ENCODE measurements at places on chromosomes 13 and 19. TPM values are rescaled to one million over a fixed set of nuclear protein-coding genes. Genes with fewer than 3 reads are reported as not detected.

Gene EDNRB
- total RNA-seq: not detected

Gene TLE6
- not detected for total RNA-seq

Gene CDC34
- total RNA-seq: 46.3 TPM

Gene ZNF223
- total RNA-seq: 0.15 TPM

Gene PABPC3
- 0.27 TPM for total RNA-seq

Gene PSPN
- total RNA-seq: 2.8 TPM

DNA sequence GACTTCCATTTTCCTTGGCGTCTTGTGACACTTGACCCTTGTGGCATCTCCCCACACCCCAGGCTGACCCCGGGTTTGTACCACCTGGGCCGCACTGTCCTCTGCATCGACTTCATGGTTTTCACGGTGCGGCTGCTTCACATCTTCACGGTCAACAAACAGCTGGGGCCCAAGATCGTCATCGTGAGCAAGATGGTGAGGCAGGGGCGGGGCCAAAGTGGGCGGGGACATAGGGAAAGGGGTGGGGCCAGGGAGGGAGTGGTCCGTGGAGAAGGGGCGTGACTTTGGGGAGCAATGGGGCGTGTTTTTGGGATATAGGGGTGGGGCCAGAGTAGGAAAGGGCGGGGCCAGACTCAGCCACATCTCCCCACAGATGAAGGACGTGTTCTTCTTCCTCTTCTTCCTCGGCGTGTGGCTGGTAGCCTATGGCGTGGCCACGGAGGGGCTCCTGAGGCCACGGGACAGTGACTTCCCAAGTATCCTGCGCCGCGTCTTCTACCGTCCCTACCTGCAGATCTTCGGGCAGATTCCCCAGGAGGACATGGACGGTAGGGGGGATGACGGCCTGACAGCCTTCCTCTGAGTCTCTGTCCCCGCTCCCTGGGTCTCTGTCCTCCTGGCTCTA, 42.8 kb downstream of the TRPM4 start:
- no peaks in the 10 kb centered on the region for H3K4me1 ChIP-seq
- H3K36me3 ChIP-seq: no peaks in the 10 kb centered on the region

GRCh38 chr19:6528544-6529121, 2.2 kb upstream of the TNFSF9 start:
- DNase-seq: no peak
- no peaks in the 10 kb centered on the region for H3K36me3 ChIP-seq
- H3K4me1 ChIP-seq: peaks cover 20% of the 10 kb centered on the region
- H3K27me3 ChIP-seq: no peaks in the 10 kb centered on the region
- H3K4me3 ChIP-seq: no peak overlapping the region
- H3K27ac ChIP-seq: no peak overlapping the region

DNA sequence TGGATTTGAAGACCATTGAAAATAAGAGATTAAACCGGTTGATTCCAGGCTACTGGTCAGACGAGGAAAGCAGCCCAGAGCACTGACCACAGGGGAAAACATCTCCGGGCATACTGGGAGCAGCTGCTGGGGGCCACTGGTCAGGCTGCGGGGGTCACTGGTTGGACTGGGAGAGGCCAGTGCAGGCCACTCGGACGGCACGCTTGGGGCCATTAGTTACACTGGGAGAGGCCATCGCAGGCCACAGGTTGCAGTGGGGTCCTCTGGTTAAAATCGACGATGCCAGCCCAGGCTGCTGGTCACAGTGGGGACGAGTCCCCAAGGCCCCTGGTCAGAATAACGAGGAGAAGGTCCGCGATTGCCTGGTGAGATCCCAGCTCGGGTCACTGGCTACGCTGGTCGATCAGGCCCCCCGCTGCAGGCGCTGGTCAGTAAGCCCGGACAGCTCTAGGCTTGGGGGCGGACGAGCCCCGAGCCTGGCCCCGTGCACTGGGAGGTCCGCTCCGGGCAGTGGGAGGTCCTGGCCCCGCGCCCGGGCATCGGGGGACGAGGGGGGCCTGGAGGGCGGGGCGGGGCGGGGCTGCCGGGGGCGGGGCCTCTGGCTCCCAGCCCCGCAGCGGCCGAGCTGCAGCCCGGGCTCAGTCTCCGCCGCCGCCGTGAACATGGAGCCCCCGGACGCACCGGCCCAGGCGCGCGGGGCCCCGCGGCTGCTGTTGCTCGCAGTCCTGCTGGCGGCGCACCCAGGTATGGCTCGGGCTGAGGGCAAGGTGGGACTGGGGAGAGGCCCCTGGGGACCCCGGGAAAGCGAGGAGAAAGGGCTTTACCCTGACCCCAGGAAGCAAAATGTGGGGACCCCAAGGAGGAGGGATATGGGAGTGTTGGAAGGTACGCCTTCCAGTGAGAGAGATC, at the start of gene BCAM:
BCAM (plus strand) TSS at position 641 of the 909 bp plus-strand sequence; CDS start at position 663, 22 bp downstream.
- no peaks in the 10 kb centered on the region for H3K36me3 ChIP-seq
- no peak for DNase-seq
- H3K27me3 ChIP-seq: peaks cover 4% of the 10 kb centered on the region
- no peak within 1 kb of the TSS for H3K27ac ChIP-seq

DNA sequence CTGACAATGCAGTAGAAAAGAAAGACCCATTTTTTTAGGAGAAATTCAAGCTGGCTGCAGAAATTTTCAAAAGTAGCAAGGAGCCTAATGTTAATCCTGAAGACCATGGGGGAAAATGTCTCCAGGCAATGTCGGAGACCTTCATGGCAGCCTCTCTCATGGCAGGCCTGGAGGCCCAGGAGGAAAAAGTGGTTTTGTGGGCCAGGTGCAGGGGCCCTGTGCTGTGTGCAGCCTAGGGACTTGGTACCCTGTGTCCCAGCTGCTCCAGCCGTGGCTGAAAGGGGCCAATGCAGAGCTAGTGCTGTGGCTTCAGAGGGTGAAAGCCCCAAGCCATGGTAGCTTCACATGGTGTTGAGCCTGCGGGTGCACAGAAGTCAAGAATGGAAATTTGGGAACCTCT, 4.1 kb downstream of the ALG11 start:
- peaks cover 9% of the 10 kb centered on the region for H3K4me1 ChIP-seq
- peaks cover 4% of the 10 kb centered on the region for H3K36me3 ChIP-seq
- H3K4me3 ChIP-seq: no peak overlapping the region
- DNase-seq: no peak

DNA sequence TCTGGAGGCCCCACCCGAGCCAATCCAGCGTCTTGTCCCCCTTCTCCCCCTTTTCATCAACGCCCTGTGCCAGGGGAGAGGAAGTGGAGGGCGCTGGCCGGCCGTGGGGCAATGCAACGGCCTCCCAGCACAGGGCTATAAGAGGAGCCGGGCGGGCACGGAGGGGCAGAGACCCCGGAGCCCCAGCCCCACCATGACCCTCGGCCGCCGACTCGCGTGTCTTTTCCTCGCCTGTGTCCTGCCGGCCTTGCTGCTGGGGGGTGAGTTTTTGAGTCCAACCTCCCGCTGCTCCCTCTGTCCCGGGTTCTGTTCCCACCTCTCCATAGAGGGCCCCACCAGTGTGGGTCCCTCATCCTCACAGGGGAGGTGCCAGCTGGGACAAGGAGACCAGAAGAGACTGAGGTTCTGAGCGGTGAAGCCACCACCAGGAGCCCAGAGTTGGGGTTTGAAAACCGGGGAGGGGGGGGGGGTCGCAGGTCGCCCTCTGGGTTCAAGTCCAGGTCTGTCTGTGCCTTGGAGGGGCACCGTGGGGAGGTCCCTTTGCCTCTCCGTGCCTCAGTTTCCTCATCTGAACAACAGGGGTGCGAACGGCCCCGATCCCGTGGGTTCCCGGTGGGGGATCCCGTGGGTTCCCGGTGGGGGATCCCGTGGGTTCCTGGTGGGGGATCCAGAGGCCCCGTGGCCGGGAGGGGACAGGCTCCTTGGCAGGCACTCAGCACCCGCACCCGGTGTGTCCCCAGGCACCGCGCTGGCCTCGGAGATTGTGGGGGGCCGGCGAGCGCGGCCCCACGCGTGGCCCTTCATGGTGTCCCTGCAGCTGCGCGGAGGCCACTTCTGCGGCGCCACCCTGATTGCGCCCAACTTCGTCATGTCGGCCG, at the start of gene ELANE:
ELANE (plus strand) TSS at position 168 of the 878 bp plus-strand sequence; CDS start at position 194, 26 bp downstream.
- H3K27ac ChIP-seq: no peak within 1 kb of the TSS
- H3K27me3 ChIP-seq: peaks cover 10% of the 10 kb centered on the region
- H3K36me3 ChIP-seq: no peaks in the 10 kb centered on the region
- H3K4me1 ChIP-seq: no peaks in the 10 kb centered on the region

DNA sequence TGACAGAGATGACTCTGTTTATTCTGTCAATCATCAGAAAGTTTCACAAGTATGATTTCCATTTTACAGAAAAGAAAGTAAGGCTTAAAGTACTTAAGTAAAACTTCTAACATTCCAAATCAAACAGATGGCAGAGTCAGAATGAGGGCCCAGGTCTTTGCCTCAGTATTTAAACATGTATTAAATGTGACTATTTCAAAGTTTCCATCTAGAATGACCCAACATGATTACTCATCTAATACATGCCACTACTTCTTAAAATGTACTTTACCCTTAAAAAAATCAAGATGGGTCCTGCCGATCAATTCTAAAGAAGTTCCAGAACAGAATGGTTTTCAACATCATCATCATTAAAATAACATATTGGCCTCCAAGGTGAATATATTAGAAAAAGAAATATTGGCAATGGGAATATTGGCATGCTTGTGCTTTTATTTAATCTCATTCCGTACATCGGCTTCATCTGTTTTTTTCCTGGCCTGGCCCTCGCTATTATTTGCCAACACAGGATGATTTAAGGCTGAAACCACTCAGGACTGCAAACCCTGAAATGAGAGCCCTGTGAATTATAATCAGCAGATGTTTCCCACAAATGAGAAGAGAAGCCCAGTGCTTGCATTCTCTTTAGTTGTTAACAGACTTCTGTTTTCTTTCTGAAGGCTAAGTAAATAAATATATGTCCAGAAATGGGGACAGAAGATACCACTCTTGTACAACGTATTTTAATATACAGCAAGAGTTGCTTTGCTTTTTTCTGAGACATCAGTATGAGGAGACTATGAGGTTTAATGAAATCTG, 340.0 kb downstream of the DNAJC15 start:
- H3K4me1 ChIP-seq: peaks cover 10% of the 10 kb centered on the region
- no peaks in the 10 kb centered on the region for H3K36me3 ChIP-seq
- H3K4me3 ChIP-seq: no peak overlapping the region
- no peak for DNase-seq
- H3K27ac ChIP-seq: no peak overlapping the region
- no peaks in the 10 kb centered on the region for H3K27me3 ChIP-seq

- H3K4me3 ChIP-seq: no peak overlapping the region
- no peak for DNase-seq
- H3K36me3 ChIP-seq: no peaks in the 10 kb centered on the region
- no peaks in the 10 kb centered on the region for H3K27me3 ChIP-seq
- no peak overlapping the region for H3K27ac ChIP-seq
Observed at GRCh38 chr13:55577082-55577846, 1563.5 kb upstream of the PRR20A start.

DNA sequence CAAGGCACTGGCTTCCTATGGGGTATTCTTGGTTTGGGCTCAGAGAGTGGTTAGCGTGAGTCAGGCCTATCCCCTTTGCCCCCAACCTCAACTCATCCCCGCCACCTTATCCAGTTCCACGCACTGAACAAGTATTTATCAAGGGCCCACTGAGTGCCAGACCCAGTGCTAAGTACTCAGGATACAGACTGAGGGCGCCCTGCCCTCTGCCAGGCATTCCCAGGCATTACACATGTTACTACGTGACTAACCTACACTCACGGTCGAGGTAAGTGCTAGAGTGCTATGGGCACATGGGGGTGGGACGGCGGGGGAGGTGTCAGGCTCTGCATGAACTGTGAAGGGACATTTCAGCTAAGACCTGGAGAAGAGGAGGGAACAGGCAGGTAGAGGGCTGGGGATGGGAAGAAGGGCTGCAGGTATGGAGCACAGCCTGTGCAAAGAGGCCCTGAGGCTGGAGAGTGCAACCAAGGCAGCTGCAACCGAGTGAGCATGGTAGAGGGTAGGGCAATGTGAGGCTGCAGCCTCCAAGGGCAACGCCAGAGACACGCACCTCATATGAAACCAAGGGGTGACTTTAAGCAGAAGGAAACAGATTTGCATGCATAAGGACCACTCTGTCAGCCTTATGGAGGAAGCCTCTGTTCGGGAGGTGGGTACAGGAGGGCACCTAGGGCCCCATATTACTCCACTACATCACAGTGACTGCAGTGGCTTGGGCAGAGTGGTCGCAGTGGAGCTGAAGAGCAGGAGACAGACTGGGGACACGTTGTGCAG, 22.5 kb downstream of the DHRS12 start:
- H3K27me3 ChIP-seq: no peaks in the 10 kb centered on the region
- no peak for DNase-seq
- no peaks in the 10 kb centered on the region for H3K36me3 ChIP-seq
- no peaks in the 10 kb centered on the region for H3K4me1 ChIP-seq
- H3K27ac ChIP-seq: no peak overlapping the region
